ENCODE measurements at places on chromosomes 1 and 21.

DNA sequence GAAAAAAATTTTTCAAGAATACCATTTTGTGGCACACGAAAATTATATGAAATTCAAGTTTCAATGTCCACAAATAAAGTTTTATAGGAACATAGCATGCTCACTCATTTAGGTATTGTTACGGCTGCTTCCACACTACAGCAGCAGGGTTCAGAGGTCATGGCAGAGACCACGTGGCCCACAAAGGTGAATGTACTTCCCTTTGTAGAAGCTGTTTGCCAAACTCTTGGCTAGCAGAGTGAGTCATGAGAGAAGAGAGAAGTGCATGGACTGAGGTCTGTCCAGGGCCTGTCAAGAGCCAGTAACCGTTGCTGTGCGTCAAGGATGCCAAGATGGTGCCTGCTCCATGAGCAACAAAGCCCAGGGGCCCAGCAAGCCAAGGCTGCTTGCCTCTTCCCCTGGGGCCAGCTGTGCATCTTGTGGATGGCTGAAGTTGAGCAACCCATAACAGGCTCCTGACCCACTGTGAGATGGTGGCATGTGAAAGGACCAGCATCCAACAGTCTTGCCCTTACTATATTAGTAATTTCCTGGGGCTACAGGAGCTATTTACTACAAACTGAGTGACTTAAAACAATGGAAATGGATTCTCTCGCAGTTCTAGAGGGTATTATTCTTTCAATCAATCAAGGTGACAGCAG, 64.8 kb upstream of the ATP5PO start:
- DNase-seq: no peak

DNA sequence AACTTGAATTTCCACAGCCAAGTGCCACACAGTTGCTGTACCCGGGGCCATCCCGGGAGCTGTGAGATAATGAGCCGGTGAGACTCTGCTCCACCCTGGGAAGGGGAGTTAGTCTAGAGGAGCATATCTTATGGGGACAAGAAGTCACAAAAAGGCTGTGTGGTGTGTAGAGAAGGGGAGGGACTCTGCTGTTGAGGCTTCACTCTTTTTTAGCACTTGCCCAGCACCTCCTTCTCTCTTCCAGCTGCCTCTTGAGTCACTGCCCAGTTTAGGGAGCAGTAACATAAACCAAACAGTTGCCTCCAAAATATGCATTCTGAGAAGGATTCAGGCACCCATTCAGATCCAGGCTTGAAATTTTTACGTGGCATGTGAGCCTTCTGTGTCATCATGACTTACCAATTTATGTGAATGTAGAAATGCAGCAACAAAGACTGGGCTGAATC, 744 bp upstream of the WDR26 start:
- DNase-seq: peak; percentile 70

GRCh38 chr1:38330799-38331198, 284.2 kb upstream of the POU3F1 start:
- DNase-seq: no peak

GRCh38 chr1:25030674-25031589, 100.9 kb upstream of the RUNX3 start:
- no peak for DNase-seq

DNA sequence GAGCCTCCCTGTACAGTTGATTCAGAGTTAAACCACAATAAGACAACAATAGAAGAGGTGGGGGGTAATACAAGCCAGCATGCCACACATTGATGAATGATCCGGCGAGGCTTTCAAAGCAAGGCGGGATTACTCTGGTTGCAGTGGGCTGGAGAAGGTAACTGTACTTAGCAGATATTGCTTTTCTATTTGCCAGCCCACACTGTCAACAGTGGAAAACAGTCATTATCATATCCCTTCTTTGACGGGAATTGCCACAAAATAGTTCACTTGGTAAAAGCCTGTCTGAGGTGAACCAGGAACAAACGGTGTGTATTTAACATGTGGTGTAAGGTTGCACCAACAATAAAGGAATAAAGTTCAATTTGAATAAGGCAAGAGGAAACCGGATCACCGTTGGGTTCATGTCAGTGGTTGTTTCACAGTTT, 5.8 kb upstream of the KCNJ15 start:
- DNase-seq: no peak

DNA sequence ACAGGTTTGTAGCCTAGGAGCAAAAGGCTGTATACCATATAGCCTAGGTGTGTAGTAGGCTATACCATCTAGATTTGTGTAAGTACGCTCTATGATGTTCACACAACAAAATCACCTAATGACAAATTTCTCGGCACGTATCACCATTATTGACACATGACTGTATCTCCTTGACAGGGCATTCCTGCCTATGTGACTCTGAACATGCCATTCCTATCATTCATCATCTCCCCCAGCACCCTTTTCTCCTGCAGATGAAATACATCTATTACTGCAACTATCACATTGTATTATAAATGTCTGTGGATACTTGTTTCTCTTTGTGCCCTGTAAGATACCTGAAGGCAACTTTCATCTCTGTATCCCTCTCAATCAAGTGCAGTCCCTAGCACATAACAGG, 29.9 kb downstream of the TP53BP2 start:
- DNase-seq: peak; percentile 16

Measured in GM03348 (cell line).